Esophagus muscularis mucosa (tissue), 4 donors: ENCODE measurements at places on chromosomes 13 and 19. TPM values are rescaled to one million over a fixed set of nuclear protein-coding genes. Genes with fewer than 3 reads are reported as not detected.

- DNase-seq, result no peak
- H3K27ac ChIP-seq, result no peak overlapping the region
- H3K4me3 ChIP-seq, result no peak overlapping the region
- peaks cover 57% of the 10 kb centered on the region for H3K36me3 ChIP-seq
- peaks cover 44% of the 10 kb centered on the region for H3K4me1 ChIP-seq
Measured at GRCh38 chr19:38385804-38386257, 2.0 kb downstream of the GGN start.

DNA sequence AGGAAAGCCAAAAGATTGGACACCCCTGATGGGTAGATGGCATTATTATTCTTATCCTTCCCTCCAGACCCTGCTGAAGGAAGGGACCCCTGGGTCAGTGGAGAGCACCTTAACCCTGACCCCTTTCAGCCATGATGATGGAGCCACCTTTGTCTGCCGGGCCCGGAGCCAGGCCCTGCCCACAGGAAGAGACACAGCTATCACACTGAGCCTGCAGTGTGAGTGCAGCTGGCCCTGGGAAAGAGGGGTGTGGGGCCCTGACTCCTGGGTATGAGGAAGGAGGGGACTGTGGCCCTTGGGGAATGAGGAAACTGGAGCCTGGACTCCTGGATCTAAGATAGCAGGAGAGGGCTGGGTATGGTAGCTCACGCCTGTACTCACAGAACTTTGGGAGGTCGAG, 2.7 kb downstream of the KIRREL2 start:
- no peaks in the 10 kb centered on the region for H3K36me3 ChIP-seq
- H3K4me3 ChIP-seq, result no peak overlapping the region
- no peak for DNase-seq
- H3K27ac ChIP-seq, result no peak overlapping the region
- H3K27me3 ChIP-seq, result peaks cover 30% of the 10 kb centered on the region
- peaks cover 25% of the 10 kb centered on the region for H3K4me1 ChIP-seq

DNA sequence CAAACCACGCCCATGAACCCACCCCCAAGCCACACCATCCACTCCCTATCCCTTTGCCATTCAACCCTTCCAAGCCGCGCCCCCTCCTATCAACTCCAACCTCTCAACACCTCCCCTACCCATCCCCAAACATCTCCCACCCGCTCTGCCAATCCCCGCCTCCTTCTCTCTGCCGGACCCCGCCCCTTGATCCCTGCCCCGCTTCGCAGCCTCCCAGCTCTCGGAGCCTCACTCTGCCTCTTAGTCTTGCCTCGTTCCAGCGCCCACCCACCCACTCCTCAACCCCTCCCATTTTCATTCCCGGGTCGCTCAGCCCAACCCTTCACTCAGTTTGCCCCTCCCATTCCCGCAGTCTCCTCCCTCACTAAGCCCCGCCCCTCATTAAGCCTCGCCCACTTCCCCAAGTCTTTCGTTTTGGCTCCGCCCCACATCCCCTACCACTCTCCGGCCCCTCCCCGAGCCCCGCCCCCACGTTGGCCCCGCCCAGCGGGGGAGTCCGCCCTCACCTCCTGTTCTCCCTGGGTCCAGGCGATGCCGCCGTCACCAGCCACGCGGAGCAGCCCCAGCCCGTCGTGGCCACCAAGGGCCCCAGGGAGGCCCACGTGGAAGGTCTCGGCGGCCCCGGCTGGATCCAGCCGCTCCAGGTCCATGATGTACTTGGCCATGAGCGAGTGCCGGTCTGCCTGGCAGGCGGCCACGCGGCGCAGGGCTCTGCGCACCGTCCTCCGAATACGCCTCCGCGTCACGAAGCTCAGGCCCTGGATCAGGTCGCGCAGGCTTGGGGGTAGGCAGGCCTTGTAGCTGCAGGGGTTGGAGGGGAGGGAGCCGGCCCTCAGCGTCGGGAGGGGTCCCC, 5.7 kb downstream of the JAK3 start:
- H3K4me1 ChIP-seq, result no peaks in the 10 kb centered on the region
- H3K27me3 ChIP-seq, result no peaks in the 10 kb centered on the region
- DNase-seq, result no peak
- H3K4me3 ChIP-seq, result peak overlapping the region; percentile 32
- H3K27ac ChIP-seq, result no peak overlapping the region
- no peaks in the 10 kb centered on the region for H3K36me3 ChIP-seq

- no peaks in the 10 kb centered on the region for H3K36me3 ChIP-seq
- H3K4me3 ChIP-seq, result no peak overlapping the region
- H3K4me1 ChIP-seq, result peaks cover 86% of the 10 kb centered on the region
- DNase-seq, result no peak
- peak overlapping the region; percentile 7 for H3K27ac ChIP-seq
Measured at GRCh38 chr19:18495204-18495911, 26.5 kb downstream of the ELL start.

DNA sequence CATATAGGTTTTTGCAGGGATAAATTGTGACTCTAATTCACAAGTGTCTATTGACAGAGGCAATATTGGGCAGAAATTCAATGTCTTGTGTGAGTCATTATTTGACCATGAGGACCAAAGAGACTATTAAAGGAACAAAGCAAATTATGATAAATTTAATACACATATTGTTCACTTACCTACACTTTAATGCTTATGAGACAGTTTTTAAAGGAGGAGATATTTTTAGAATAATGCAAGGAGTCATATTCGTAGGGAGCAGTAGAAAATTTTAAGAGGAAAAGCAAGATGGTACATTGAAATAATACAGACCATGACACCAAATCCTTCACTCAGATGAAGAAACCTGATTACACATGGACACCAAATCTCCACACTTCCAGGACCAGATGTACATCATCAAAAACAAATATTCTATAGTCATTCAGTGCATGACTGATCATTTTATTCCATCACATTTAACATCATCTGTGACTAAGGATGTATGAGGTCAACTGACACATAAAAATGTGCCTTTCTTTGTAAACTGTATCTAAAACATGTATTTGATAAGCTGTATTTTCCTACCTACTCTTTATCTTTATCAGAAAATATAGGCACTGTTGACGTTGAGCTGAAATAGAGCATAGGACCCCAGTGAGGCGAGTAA, 4.2 kb upstream of the OR7A17 start:
- no peaks in the 10 kb centered on the region for H3K4me1 ChIP-seq
- DNase-seq, result no peak
- no peaks in the 10 kb centered on the region for H3K36me3 ChIP-seq
- no peak overlapping the region for H3K27ac ChIP-seq
- peaks cover 17% of the 10 kb centered on the region for H3K27me3 ChIP-seq
- H3K4me3 ChIP-seq, result no peak overlapping the region

- no peak overlapping the region for H3K4me3 ChIP-seq
- no peaks in the 10 kb centered on the region for H3K36me3 ChIP-seq
- H3K27ac ChIP-seq, result no peak overlapping the region
- H3K27me3 ChIP-seq, result no peaks in the 10 kb centered on the region
- peaks cover 24% of the 10 kb centered on the region for H3K4me1 ChIP-seq
Measured at GRCh38 chr13:76790980-76791819, 95.0 kb downstream of the KCTD12 start.

The ADAMTSL5 gene
- total RNA-seq, result 4.2 TPM

DNA sequence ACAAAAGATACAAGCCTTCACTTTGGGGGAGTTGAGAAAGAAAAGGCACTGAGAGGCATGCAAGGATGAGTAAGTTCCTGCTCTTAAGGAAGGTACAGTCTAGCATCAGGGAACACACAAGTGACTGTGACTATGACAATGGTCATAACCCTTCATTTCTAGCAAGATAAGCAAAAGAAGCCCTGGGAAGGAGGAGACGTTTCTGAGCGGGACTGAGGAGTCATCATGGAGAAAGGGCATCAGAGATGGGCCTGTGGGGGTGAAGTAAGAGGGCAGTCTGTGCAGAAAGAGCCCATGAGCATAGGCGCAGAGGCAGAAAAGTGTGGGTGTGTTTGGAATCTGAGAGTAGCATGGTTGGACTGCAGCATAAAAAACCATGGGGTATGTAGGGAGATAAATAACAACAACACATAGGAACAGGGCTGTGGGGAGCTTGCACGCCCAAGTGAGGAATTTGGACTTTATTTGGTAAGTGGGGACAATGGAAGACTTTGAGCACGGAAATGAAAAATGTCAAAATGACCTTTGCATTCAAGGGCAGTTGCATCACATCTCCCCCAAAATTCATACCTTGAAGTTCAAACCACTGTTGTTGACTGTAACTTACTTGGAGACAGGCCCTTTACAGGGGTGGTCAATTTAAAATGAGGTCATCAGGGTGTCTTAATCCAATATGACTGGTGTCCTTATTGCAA, 86.7 kb downstream of the MBNL2 start:
- peak overlapping the region; percentile 59 for H3K27ac ChIP-seq
- H3K36me3 ChIP-seq, result no peaks in the 10 kb centered on the region
- peaks cover 93% of the 10 kb centered on the region for H3K4me1 ChIP-seq
- no peaks in the 10 kb centered on the region for H3K27me3 ChIP-seq
- no peak for DNase-seq
- no peak overlapping the region for H3K4me3 ChIP-seq

- no peaks in the 10 kb centered on the region for H3K27me3 ChIP-seq
- DNase-seq, result no peak
- no peak overlapping the region for H3K4me3 ChIP-seq
- H3K4me1 ChIP-seq, result no peaks in the 10 kb centered on the region
- no peak overlapping the region for H3K27ac ChIP-seq
Measured at GRCh38 chr13:54859827-54860226, 1831.2 kb downstream of the OLFM4 start.

DNA sequence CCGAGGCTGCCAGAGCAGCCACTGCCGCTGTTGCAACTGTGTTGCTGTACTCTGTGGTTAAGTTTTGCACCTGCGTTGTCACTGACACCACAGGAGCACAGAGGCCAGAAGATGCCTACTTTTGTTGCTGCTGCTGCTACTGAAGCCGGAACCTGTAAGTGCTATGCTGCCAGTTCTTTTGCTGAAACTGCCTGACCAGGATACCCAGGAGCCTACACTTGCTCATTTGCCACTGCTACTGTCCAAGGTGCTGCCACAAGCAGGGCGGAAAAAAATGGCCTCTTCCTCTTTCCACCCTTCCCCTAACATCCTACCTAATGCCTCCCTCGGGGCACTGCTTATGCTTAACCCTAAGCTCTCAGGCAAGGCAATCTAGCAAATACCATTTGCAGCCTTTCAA, 29.0 kb upstream of the NBEA start:
- H3K27me3 ChIP-seq, result no peaks in the 10 kb centered on the region
- H3K4me3 ChIP-seq, result no peak overlapping the region
- H3K27ac ChIP-seq, result no peak overlapping the region
- H3K36me3 ChIP-seq, result no peaks in the 10 kb centered on the region

The CEACAM21 gene
- total RNA-seq, result 0.83 TPM

The KLK14 gene
- not detected for total RNA-seq

- peaks cover 8% of the 10 kb centered on the region for H3K36me3 ChIP-seq
- no peaks in the 10 kb centered on the region for H3K27me3 ChIP-seq
- peaks cover 22% of the 10 kb centered on the region for H3K4me1 ChIP-seq
Measured at GRCh38 chr13:79382545-79383275, 23.3 kb downstream of the RBM26 start.

DNA sequence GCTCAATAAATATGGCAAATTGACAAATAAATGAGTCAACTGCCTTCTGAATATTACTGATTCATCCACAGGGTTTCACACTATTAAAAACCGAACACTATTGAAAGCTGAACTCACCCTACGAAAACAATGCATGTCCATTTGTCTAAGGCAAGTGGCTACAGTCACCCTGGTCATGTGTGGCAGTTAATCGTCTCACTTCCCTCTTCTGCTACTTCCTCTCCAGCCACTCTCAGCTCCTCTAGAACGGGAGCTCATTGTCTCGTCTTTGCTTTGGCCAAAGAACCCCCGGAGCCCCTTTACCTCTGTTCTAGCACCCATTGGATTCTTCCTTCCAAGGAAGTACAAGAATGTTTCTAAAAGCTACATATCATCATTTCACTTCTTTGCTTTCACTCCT, 74.4 kb upstream of the ZNF599 start:
- H3K4me1 ChIP-seq, result no peaks in the 10 kb centered on the region
- H3K36me3 ChIP-seq, result no peaks in the 10 kb centered on the region
- no peak overlapping the region for H3K27ac ChIP-seq
- no peak overlapping the region for H3K4me3 ChIP-seq

The ZNF491 gene
- 3.3 TPM for total RNA-seq

GRCh38 chr19:36128392-36128736, 11.5 kb upstream of the CAPNS1 start:
- H3K4me1 ChIP-seq, result peaks cover 22% of the 10 kb centered on the region
- H3K27me3 ChIP-seq, result no peaks in the 10 kb centered on the region
- no peak for DNase-seq

The PTH2 gene
- not detected for total RNA-seq

DNA sequence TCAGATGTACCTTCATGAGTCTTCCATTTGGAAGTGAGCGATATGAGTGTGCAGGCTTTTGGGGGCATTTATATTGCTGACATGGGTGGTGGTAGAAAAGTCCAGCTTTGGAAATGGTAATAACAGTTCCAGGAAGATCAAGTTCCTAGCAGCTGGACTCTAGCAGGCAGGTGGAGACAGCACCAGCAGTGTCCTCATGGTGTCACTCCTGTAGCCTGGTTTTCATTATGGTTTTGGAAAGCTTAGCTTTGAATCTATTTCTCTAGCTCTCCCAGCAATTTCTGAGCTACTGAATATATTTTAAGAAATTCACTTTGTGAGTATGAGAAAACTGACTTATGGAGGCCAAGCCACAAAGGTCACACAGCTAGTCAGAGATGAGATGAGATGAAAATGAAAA, 523.2 kb upstream of the HTR2A start:
- no peak overlapping the region for H3K27ac ChIP-seq
- no peak overlapping the region for H3K4me3 ChIP-seq
- DNase-seq, result no peak
- no peaks in the 10 kb centered on the region for H3K4me1 ChIP-seq
- no peaks in the 10 kb centered on the region for H3K36me3 ChIP-seq

DNA sequence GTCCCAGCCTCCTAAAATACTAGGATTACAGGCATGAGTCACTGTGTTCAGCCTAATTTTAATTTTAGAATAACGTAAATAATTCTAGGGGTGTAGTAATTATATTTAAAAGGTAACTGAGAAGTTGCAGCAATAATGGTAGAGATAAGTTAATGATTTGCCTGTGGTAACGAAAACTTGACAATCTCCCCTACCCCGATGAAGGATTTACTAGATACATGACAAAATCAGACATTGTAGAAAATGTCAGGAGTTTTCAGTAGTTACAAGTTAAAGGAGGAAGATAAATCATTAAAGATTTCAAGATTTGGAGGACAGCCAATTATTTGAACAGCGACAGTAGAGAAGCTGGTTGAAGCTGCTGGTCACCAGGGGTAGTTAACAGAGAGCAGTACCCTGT, 652.2 kb upstream of the PCDH20 start:
- no peak for DNase-seq
- no peaks in the 10 kb centered on the region for H3K36me3 ChIP-seq
- H3K4me3 ChIP-seq, result no peak overlapping the region
- no peak overlapping the region for H3K27ac ChIP-seq
- no peaks in the 10 kb centered on the region for H3K4me1 ChIP-seq
- H3K27me3 ChIP-seq, result no peaks in the 10 kb centered on the region

GRCh38 chr13:77737583-77738200, 40.2 kb downstream of the SLAIN1 start:
- no peaks in the 10 kb centered on the region for H3K36me3 ChIP-seq
- H3K27me3 ChIP-seq, result no peaks in the 10 kb centered on the region
- no peak overlapping the region for H3K4me3 ChIP-seq
- no peak for DNase-seq
